ENCODE measurements at places on chromosomes 3 and 15. TPM values are rescaled to one million over a fixed set of nuclear protein-coding genes. Genes with fewer than 3 reads are reported as not detected.

Gene LIPC
- total RNA-seq, result 1.2 TPM

Gene PLSCR5
- not detected for total RNA-seq

Gene TRIM59
- 12.4 TPM for total RNA-seq

Gene PLA2G4F
- not detected for total RNA-seq

Gene TCTA
- total RNA-seq, result 32.8 TPM

Gene GOLGA6L7
- not detected for total RNA-seq

Gene LRTM1
- 9.3 TPM for total RNA-seq

GRCh38 chr15:85614059-85614458 is 180.7 kb downstream of the KLHL25 start:
- DNase-seq, result no peak

DNA sequence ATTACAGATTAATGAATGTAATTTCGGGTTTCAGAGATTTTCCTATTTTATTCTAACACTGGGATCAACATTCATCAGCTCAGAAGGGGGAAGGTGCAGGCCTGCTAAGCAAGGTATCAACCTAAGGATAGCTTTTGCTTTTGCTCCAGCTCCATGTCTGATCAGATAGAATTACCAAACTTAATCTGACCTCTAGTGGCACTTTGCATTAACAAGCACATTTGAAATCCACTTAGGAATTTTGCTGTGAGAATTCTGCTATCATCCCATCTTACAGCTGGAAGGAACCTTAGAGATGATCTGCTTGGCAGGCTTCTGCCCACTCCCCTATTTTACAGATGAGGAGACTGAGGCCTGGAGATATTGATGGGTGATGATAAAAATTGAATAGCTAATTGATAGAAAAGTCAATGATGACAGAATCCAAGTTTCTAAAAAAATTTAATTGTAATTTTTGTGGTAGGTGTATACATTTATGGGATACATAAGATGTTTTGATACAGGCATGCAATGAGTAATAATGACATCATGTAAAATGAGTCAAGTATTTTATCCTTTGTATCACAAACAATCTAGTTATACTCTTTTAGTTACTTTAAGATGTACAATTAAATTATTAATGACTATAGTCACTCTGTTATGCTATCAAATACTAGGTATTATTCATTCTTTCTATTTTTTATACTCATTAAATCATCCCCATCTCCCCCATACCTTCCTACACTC is 209.2 kb upstream of the ZPLD1 start:
- DNase-seq, result no peak

DNA sequence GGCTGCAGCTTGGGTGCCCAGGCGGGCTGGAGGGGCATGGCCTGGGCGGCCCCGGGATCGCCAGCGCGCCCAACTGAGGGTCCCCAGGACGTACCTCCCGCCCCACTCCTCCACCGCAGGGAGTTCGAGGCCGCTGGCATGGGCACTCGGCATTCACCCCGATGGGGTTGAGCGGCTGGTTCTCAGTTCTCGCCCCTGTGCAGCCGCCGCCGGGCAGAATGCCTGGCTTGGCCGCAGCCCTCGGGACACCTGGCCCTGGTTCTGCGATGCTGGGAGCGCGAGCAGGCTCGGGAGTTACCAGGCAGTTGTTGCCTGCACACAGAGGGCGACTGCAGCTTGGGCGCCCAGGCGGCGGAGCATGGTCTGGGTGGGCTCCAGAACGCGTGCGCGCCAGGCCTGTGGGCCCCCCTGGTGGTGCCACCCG is 121.4 kb downstream of the LMLN start:
- peak; percentile 79 for DNase-seq

DNA sequence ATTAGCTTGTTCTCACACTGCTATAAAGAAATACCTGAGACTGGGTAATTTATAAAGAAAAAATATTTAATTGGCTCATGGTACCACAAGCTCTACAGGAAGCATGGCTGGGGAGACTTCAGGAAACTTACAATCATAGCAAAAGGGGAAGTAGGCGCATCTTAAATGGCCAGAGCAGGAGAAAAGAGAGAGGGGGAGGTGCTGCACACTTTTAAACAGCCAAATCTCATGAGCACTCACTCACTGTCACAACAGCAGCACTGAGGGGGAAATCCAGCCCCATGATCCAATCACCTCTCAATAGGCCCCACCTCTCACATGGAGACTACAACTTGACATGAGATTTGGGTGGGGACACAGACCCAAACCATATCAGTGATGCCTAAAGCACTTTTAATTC is 82.5 kb downstream of the DCLK3 start:
- DNase-seq, result no peak

GRCh38 chr3:29153811-29154210 is 127.1 kb upstream of the RBMS3 start:
- no peak for DNase-seq

GRCh38 chr15:80419546-80419945 is 15.4 kb downstream of the ARNT2 start:
- no peak for DNase-seq

DNA sequence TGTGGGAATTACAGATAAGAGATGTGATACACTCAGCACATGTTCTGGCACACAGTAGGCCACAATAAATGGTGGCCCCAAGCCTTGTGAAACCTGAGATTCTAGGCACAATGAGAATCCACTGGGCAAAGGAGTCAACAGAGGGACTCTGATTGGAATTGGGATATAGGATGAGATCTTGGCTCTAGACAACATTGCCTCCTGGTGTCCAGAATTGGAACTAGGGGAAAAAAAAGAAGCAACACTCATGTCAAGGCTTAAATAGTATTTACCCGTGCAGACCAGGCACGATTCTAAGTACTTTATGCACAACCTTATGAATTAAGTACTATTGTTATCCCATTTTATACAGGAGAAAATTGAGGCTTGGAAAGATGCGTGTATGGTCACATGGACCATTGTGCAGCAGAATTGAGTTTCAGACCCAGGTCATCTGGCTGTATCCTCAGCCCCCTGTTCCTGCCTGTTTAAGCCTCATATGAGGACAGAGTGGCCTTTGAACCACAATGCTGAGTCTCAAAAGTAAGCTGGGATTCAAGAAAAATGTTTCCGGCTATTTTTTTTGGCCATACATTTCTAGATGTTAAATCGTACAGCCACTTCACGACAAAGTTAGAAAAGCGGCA is 124.8 kb downstream of the SV2B start:
- no peak for DNase-seq

GRCh38 chr3:38204599-38205471 is 39.5 kb downstream of the OXSR1 start:
- no peak for DNase-seq

DNA sequence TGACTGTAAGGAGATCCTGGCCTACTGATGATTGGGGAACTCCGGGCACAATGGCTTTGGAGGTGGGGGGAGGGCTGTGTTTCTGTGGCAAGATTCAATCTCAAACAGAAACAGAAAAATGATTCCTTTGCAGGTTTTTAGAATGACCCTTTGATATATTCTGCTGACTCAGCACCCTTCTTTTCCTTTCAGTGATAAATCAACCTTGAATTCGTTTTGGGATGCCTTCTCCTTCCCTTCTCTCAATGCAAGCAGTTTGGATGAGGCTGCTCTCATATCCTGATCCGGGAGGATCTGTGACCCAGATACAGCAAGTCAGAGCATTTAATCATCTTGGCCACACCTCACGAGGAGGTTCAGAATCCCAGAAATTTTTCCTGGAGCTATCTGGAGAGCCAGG is 156.1 kb upstream of the PRICKLE2 start:
- no peak for DNase-seq

- DNase-seq, result no peak
These were observed 137.4 kb downstream of the MBNL1 start for GRCh38 chr3:152405915-152406802.

- DNase-seq, result no peak
These were observed 2.3 kb upstream of the BCHE start for GRCh38 chr3:165839296-165840076.

GRCh38 chr15:42368096-42368495 is 8.8 kb downstream of the CAPN3 start:
- DNase-seq, result no peak

- no peak for DNase-seq
These were observed 284.4 kb upstream of the WNT5A start for GRCh38 chr3:55771503-55771902.

DNA sequence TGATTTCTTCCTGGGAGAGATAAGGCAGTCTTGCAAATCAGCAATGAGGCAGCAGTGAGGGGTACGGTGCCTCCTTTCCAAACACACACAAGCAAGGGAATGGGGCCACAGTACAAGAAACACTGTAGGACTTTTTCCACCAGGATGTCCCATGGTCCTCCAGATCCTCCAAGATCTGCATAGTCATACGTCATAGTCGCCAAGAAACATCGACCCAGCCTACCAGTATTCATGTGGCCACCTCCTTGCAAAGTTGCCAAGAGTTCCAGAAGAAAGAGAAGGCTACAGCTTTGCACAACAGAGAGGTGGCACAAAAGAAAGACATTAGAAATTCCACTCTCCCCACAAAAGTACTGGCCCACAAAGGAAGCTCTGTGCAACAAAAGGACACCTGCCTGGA is 257.9 kb downstream of the CTNNB1 start:
- no peak for DNase-seq

DNA sequence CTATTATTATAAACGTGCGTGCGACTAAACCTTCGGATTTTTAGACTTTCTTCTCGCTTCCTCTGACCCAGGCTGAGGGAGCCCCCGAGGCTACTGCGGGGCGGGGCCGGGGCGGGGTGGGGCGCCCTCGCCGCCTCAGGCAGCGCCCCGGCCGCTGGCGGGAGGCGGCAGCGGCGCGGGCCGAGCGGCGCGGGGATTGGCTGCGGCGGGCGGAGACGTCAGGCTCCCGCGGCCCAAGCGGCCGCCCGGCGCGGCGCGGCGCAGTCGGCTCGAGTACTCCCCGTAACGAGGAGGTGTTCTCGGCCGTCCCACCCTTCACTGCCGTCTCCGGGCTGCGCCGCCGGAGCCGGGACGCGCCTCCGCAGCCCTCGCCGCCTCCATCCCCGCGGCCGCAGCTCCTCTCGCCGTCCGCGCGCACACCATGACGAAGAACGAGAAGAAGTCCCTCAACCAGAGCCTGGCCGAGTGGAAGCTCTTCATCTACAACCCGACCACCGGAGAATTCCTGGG is at the start of gene ATP1B3:
ATP1B3 (plus strand) TSS at position 263 of the 510 bp plus-strand sequence; CDS start at position 422, 159 bp downstream.
- DNase-seq, result peak; percentile 97

- no peak for DNase-seq
These were observed 307.3 kb upstream of the PLSCR5 start for GRCh38 chr3:146912241-146913015.

DNA sequence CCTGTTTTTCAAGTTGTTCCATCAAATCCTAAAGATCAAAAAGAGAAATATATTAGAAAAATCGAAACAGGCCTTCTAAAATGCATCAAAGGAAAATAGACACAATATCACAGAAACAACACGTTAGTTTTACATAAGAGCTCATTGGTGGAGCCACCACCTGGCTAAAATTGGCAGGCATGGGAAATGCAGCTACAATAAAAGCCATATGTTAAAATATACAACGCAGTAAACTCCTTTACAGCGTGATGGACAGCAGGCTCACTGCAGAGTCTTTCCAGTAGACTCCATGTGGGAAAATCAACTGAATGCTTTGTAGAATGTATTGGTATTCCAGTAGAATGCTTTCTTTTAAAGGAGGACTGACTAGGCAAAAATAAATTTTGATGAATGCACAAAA is 40.9 kb upstream of the MYO5C start:
- DNase-seq, result no peak

DNA sequence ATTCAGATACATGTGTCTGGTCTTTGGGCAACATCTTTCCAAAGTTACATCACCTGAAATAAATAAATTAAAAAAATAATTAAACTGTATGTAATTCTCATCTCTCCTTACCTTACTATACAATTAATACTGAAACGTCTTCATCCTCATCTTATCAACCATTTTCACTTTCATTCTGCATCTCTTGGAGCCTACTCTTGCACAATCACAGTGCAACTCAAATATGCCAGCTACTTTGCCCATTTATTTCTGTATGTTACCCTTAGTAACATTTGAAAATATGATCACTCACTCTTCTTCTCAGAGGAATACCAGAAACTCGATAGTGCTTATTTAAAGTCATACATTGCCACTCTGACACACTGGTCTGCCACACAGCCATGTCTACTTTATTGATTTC is 1357.1 kb upstream of the CADM2 start:
- no peak for DNase-seq

DNA sequence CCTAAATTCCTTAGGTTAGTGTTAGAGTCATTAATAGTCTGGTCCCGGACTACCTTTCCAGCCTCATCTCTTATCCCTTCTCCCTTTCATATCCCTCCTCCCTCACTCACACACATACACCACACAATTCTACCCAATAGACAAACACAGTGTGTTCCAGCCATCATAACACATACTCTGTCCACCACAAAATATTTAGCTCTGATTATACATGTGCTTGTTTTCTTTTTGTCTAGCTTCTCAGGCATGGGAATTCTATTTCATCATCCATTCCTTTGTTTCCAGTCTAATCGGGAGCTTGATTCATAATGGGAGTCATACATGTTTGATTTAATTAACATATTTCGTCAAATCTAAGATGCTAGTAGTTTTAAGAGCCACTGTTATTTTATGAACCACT is 161.8 kb upstream of the BFSP2 start:
- no peak for DNase-seq
